ENCODE measurements at places on chromosomes 16 and 17.
A peak's percentile ranks its signal among the peaks of the same experiment; 100 is the strongest.

DNA sequence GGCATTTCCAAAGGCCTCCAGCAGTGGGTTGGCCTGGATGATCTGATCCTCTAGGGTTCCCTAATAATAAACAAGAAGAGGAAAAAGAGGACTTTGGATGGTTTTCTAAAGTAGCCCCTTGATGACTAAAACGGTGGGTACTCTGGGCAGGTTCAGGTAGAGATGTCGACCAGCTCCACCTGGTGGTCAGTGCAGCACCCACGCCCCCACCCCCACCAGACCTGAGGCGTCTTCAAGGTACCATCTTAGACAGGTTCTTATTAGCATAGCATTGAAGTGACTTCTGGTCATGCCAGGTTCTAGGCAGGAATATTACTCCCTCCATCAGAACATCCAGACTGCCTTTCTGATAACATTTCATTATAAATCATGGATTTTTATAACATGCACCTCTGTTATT, 15.0 kb downstream of the MYH13 start:
- no peak overlapping the region for H3K4me3 ChIP-seq
- DNase-seq = peak; percentile 57
- H3K27me3 ChIP-seq = no peaks in the 10 kb centered on the region
- H3K36me3 ChIP-seq = no peaks in the 10 kb centered on the region
- H3K4me1 ChIP-seq = no peaks in the 10 kb centered on the region

DNA sequence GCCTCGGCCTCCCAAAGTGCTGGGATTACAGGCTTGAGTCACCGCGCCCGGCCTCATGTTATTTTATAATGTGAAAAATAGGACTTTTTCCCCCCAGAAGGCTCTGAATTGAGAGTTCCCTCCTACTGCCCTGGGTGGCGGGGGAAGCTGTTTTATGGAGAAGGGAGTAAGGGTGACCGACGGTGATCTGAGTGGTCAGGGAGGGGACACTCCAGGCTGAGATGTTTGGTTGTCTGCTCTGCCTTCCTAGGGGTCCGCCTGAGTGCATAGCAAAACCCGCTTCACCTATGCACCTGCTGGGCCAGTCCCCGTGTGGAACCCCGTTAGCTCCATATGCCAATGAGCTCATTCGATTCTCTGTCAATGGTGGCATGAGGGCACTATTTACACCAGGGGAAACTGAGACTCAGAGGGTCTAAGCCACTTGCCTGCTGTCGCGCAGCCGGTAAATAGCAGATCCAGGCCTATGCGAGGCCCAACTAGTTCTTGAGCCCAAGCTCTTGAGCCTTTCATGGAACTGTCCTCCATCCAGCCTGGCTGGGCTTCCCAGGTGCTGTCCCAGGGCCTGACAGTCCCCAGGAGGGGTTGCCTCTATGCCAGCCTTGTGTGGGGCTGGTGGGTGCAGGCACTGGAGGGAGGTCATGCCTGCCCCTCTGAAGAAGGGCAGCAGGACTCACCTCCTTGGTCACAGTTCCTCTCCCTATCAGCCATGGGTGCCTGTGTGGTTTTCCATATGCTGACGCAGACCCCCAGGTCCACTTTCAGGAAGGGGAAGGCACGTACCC, 1.7 kb upstream of the GJD3 start:
- H3K4me3 ChIP-seq = no peak overlapping the region
- H3K27ac ChIP-seq = no peak overlapping the region
- peaks cover 11% of the 10 kb centered on the region for H3K4me1 ChIP-seq

DNA sequence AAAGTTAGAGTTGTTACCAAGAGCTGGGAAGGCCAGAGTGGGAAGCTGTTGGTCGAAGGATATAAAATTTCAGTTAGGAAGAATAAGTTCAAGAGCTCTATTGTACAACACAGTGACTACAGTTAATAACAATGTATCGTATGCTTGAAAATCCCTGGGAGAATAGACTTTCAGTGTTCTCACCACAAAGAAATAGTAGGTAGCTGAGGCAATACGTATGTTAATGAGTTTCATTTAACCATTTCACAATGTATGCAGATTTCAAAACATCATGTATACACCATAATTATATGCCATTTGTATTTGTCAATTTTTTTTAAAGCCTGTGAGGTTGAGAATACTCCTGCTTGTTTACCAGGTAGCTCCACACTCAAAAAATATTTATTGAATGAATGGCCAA, 41.5 kb upstream of the MYOCD start:
- H3K4me3 ChIP-seq = no peak overlapping the region
- no peaks in the 10 kb centered on the region for H3K4me1 ChIP-seq
- H3K36me3 ChIP-seq = no peaks in the 10 kb centered on the region
- H3K27ac ChIP-seq = no peak overlapping the region
- no peak for DNase-seq

- peak overlapping the region; percentile 96 for H3K27ac ChIP-seq
- peak; percentile 92 for DNase-seq
- H3K4me1 ChIP-seq = peaks cover 26% of the 10 kb centered on the region
- peaks cover 53% of the 10 kb centered on the region for H3K36me3 ChIP-seq
These were observed 847 bp upstream of the PSMC3IP start for GRCh38 chr17:42578282-42578869.

DNA sequence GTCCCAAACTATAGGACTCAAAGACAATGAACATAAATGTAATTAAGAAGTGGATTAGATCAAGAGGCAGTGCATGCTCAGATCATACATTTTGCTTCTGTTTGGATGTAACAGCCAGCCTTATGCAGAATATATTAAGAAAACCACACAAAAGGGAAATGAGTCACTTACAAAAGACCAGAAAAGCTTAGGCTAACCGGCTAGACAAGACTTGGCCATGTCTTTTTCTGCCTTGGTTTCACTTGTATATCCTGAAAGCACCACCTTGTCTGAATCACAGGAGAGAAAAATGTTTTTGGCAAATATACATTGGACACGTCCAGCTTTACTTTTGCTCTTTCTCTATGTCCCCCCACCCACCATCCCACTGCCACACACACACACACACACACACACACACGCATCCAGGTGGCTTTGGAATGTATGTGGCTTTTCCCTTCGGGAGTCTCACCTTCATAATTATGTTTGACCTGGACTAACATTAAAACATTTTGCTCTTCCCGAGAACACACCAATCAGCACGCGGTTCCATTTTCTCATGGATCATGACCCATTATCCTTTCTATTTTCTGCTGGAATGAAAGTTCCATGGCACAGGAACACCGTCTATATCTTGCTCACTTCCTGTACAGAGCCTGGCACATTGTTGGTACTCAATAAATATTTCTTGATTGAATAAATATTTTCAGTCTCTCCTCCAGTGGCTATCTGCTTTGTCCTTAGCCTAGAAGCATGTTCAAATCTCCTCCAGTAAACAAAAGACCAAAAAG, 64.6 kb downstream of the CDK5R1 start:
- peak overlapping the region; percentile 68 for H3K27ac ChIP-seq
- H3K36me3 ChIP-seq = no peaks in the 10 kb centered on the region
- peak; percentile 76 for DNase-seq
- H3K27me3 ChIP-seq = no peaks in the 10 kb centered on the region

DNA sequence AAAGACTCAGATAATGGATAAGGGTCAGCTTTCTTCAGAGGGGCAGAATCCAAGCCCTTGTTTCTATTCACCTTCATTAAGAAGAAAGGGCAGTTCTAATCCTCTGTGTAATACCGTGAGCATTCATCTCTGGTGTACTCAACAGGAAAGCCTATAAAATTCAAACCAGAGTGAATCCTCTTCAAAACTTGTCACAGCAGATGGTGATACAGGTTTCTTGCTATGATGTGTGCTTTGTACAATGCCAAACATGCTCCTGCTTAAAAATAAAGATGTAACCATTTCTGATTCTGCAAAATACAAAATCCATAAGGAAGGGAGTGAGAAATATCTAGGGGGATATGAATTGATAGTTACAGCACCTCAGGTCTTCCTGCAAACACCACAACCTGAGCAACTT, 49.7 kb downstream of the CYTH1 start:
- H3K27me3 ChIP-seq = no peaks in the 10 kb centered on the region
- no peak overlapping the region for H3K4me3 ChIP-seq
- peaks cover 72% of the 10 kb centered on the region for H3K4me1 ChIP-seq
- peak overlapping the region; percentile 73 for H3K27ac ChIP-seq
- DNase-seq = no peak
